B cell (primary cell): ENCODE measurements at places on chromosomes 7 and 10.

DNA sequence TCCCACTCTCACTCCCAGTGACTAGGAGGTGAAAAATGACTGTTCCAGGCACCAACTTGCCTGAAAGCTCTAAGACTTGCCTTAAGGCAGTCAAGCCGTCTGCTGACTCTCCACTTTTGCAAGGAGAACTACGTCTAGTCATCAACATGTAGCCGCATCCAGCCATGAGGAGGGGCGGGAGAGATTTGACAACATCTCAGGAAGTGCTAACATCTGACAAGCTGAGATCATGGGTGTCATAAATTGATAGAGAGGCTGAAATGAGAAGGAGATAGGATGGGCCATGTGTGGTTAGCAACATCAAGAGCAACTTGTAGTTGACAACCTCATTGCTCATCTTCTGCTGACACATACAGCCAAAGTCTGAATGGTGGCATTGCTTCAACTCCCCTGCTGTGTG is 9.0 kb upstream of the TBXAS1 start:
- no peaks in the 10 kb centered on the region for H3K36me3 ChIP-seq
- H3K4me1 ChIP-seq = no peaks in the 10 kb centered on the region
- H3K4me3 ChIP-seq = no peak overlapping the region
- H3K27ac ChIP-seq = no peak overlapping the region
- no peak for DNase-seq

DNA sequence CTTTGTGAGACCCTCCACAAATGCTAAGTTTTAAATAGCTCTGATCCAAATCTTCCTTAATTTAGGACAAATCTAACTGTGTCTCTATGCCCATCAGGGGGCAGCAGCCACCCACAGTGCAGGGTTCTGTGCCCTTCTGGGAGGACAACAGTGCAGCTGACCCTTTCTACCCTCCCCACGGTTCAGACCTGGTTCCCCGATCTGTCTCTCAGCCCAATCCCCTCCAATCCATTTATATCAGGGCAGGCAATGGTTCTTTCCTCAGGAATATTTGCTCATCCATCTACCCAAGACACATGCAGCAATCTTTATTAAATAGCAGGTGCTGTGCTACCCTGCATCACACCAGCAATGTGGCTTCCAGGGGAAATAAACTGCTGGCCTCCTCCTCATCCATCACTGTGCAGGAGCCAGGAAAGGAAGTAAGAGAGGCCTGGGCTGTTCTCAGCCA is 4.0 kb upstream of the RBM28 start:
- H3K27me3 ChIP-seq = no peaks in the 10 kb centered on the region
- no peak overlapping the region for H3K4me3 ChIP-seq
- H3K36me3 ChIP-seq = no peaks in the 10 kb centered on the region

DNA sequence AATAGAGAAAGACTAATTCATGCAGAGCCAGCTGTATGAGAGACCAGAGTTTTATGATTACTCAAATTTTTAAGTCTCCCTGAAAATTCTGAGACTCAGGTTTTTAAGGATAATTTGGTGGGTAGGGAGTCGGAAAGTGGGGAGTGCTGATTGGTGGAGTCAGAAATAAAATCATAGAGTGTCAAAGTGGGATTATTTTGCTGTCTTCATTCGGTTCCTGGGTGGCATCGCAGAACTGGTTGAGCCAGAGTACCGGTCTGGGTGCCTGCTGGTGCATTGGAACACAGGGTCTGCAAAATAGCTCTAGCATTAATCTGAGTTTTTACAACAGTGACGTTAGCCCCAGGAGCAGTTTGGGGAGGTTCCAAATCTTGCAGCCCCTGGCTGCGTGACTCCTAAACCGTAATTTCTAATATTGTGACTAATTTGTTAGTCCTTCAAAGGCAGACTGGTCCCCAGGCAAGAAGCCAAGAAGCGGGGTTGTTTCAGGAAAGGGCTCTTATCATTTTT is 32.4 kb downstream of the GPRIN2 start:
- no peak for DNase-seq
- no peak overlapping the region for H3K4me3 ChIP-seq
- H3K36me3 ChIP-seq = no peaks in the 10 kb centered on the region
- H3K27ac ChIP-seq = no peak overlapping the region
- H3K4me1 ChIP-seq = no peaks in the 10 kb centered on the region
- H3K27me3 ChIP-seq = no peaks in the 10 kb centered on the region

DNA sequence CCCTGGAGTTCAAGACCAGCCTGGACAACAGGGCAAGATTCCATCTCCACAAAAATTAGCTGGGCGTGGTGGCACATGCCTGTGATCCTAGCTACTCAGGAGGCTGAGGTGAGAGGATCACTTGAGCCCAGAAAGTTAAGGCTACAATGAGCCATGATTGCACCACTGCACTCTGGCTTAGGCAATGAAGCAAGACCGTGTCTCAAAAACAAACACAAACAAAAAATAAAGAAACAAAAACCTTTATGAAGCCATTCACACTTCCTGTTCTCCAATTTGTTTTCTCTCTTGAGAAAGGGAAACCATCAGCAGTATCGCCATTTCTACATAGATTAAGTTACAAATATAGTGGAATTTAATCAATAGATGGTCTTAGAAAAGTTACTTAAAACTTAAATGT is 19.8 kb downstream of the YME1L1 start:
- no peaks in the 10 kb centered on the region for H3K27me3 ChIP-seq
- H3K36me3 ChIP-seq = peaks cover 70% of the 10 kb centered on the region
- DNase-seq = no peak
- H3K27ac ChIP-seq = no peak overlapping the region

DNA sequence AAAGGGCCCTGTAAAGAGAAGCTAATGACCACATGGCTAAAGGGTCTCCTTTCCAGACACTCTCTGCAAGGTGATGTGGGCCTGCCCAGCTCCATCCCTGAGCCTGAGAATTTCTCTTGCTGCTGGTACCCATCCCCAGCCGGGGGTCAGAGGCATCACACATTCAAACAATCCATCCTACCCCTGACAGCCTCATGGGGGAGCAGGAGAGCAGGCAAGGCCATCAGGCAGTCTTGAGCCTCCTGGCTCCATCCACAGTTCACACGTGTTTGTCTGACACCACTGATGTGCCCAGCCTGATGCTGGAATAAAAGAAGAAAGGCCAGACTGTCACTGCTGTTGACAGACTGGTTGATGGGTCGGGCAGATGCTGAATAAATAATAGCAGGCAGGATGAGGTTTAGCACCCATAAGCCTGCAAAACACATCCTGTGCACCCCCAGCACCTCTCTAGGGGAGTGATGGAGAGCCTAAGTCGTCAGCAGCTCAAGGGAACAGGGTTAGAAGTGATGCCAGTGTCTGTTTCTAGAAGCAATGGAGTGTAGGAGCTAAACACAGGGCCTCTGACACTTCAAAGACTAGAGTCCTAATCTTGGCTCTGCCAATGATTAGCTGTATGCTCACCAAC is 43.5 kb downstream of the TLL2 start:
- H3K36me3 ChIP-seq = no peaks in the 10 kb centered on the region
- peak; percentile 25 for DNase-seq
- no peaks in the 10 kb centered on the region for H3K4me1 ChIP-seq
- H3K27me3 ChIP-seq = no peaks in the 10 kb centered on the region

- H3K4me3 ChIP-seq = no peak overlapping the region
- H3K27ac ChIP-seq = no peak overlapping the region
These were observed 76.2 kb downstream of the ZNF22 start for GRCh38 chr10:45076891-45077290.
